ELF-1 (cell line): ENCODE measurements at places on chromosomes 11 and 22.
A peak's percentile ranks its signal among the peaks of the same experiment; 100 is the strongest.

DNA sequence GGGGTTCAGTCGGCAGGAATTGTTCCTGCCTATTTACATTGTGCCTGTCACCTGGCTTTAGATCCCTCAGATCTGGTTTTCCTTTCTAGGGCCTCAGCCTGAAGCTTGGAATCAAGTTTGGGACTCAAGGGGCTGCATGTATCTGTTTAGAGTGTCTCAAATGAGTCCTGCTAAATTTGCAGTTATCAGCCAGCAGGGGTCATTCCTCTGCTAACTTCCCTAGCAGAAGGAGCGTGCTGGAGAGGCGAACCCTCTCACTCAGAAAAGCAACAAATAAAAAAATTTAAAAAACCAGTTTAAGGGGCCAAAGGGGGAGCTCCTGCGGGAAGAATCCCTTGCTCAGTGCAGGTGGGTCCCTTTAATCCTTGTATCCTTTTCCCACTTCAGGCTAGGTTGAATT lies 1220.2 kb downstream of the JRKL start:
- peak; percentile 15 for DNase-seq

- DNase-seq, result no peak
Observed at GRCh38 chr11:17558916-17559315, 11.9 kb downstream of the OTOG start.

DNA sequence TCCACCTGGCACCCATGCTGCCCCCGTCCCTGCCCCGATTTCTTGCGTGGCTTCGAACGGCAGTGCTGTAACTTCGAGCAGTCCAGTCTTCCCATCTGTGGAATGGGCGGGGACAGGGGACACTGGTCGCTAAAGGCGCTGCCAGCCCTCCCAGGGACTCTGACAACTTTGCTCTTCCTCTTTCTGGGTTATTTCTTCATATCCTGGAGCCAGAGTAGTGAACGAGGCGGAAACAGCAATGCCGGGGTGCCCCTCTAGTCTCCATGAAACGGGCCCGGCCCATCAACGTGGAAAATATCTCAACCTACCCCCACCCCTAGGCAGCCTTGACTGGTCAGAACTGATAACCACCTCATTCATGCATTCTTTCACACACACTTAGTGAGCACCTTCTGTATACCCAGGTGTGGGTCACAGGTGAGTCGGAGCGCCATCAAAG lies 42.8 kb downstream of the TRIOBP start:
- no peak for DNase-seq

DNA sequence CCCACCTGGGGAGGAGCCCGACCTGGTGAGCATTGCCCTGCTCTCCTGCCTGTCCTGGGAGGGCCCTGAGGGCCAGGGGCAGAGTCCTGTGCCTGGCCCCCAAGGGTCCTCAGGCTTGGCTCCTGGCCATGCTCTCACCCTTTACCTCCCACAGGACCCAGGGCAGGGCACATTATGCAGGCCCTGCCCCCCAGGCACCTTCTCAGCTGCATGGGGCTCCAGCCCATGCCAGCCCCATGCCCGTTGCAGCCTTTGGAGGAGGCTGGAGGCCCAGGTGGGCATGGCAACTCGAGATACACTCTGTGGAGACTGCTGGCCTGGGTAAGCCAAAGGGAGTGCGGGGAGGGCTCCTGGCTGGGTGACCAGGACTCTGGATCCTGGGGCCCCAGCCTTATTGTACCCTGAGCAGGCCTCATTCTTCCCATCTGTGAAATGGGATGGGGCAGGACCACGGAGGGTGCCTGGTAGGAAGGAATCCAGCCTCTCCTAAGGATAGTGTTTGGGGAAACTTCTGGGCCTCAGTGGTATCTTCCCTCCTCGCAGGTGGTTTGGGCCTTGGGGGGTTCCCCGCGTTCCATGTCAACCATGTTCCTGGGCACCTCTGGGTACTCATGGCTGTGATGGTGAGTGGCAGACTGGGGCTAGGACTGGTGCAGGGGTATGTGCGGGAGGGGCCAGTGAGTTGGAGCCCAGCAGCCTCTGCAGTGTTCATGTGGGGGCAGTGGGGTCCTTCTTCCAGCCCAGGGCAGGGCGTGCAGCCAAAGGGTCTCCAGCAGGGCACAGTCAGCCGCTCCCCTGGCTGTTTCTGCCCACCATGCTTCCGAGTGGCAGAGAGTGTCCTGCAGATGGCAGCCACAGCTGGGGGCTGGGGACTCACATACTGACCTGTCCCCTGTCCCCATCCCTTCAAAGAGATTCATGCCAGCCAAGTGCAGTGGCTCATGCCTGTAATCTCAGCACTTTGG lies 14.7 kb downstream of the RELT start:
- no peak for DNase-seq

- DNase-seq, result peak; percentile 74
Observed at GRCh38 chr11:119782006-119782738, 53.2 kb upstream of the NECTIN1 start.

- peak; percentile 81 for DNase-seq
Observed at GRCh38 chr11:17273668-17274282, 2.8 kb upstream of the NUCB2 start.

- no peak for DNase-seq
Observed at GRCh38 chr22:47207846-47208554, 445.6 kb downstream of the TBC1D22A start.

GRCh38 chr11:24872651-24873311 lies 375.9 kb downstream of the LUZP2 start:
- DNase-seq, result no peak
